ENCODE measurements at places on chromosomes 2 and 18. TPM values are rescaled to one million over a fixed set of nuclear protein-coding genes. Genes with fewer than 3 reads are reported as not detected.

Gene PKP4
- total RNA-seq = 5.7 TPM

Gene ARL6IP6
- 9.1 TPM for total RNA-seq

Gene PDK1
- 34.1 TPM for total RNA-seq

Gene PROM2
- 0.44 TPM for total RNA-seq

Gene MAPK4
- not detected for total RNA-seq

Gene RAX
- not detected for total RNA-seq

Gene GREB1
- 0.57 TPM for total RNA-seq

Gene GPR45
- total RNA-seq = not detected

Gene UGT1A3
- total RNA-seq = not detected

Gene BCL11A
- 2.0 TPM for total RNA-seq

Gene RTP5
- 2.7 TPM for total RNA-seq

Gene POMC
- 3.0 TPM for total RNA-seq

Gene CEP192
- total RNA-seq = 22.8 TPM

Gene UGT1A8
- total RNA-seq = not detected

Gene COL3A1
- total RNA-seq = not detected

Gene GPR39
- total RNA-seq = not detected

Gene SP140
- 48.6 TPM for total RNA-seq

Gene MROH2A
- total RNA-seq = not detected

Gene LIMS1
- total RNA-seq = 10.6 TPM

Gene CYP27A1
- not detected for total RNA-seq

Gene IL18R1
- 7.7 TPM for total RNA-seq

Gene SPRED2
- 2.3 TPM for total RNA-seq

Gene SNORC
- 0.16 TPM for total RNA-seq

Gene G6PC2
- not detected for total RNA-seq

Gene CIB4
- total RNA-seq = not detected

Gene RASGRP3
- 4.1 TPM for total RNA-seq

Gene NGEF
- not detected for total RNA-seq

Gene BOLL
- total RNA-seq = not detected

Gene LOXHD1
- total RNA-seq = not detected

Gene ZBTB14
- 21.6 TPM for total RNA-seq

Gene UNC50
- total RNA-seq = 14.4 TPM

Gene RNF144A
- total RNA-seq = 28.8 TPM

Data from CD8-positive, alpha-beta T cell (primary cell).